ENCODE measurements at places on chromosomes 16 and 17. TPM values are rescaled to one million over a fixed set of nuclear protein-coding genes. Genes with fewer than 3 reads are reported as not detected.

The MPV17L gene
- total RNA-seq = 0.26 TPM

The ETV4 gene
- 1.9 TPM for total RNA-seq

The SEPTIN1 gene
- 278 TPM for total RNA-seq

The HIC1 gene
- total RNA-seq = 122 TPM

The LLGL2 gene
- 30.5 TPM for total RNA-seq

The CTRB2 gene
- total RNA-seq = not detected

The KRTAP3-1 gene
- not detected for total RNA-seq

The DNAAF8 gene
- total RNA-seq = 0.30 TPM

The ACSM5 gene
- total RNA-seq = not detected

The TMEM95 gene
- not detected for total RNA-seq

The LSM12 gene
- total RNA-seq = 68.3 TPM

The ATP1B2 gene
- 0.47 TPM for total RNA-seq

The DYNC1LI2 gene
- 71.6 TPM for total RNA-seq

The SMIM22 gene
- not detected for total RNA-seq

The KCNJ18 gene
- total RNA-seq = not detected

The CRYM gene
- not detected for total RNA-seq

The RNU2-1 gene
- 3,839 TPM for total RNA-seq

The SLC13A5 gene
- total RNA-seq = not detected

The ANKRD13B gene
- total RNA-seq = 20.1 TPM

The TBC1D3I gene
- 1.1 TPM for total RNA-seq

The MT1G gene
- total RNA-seq = 3.4 TPM

The ODAD4 gene
- total RNA-seq = 1.1 TPM

The TBC1D3 gene
- total RNA-seq = 3.7 TPM

The KRTAP4-1 gene
- total RNA-seq = not detected

The GPR142 gene
- total RNA-seq = not detected

The MPHOSPH6 gene
- total RNA-seq = 26.1 TPM

The KRTAP4-4 gene
- not detected for total RNA-seq

The C16orf86 gene
- total RNA-seq = 4.1 TPM

The CUEDC1 gene
- not detected for total RNA-seq

The FBXW10 gene
- total RNA-seq = not detected

The CPSF4L gene
- total RNA-seq = not detected

The CCL14 gene
- total RNA-seq = not detected

The PRR35 gene
- not detected for total RNA-seq

The MT4 gene
- not detected for total RNA-seq

The ABCC12 gene
- not detected for total RNA-seq

The DNAH3 gene
- total RNA-seq = 0.03 TPM

The CX3CL1 gene
- total RNA-seq = not detected

The CDK3 gene
- total RNA-seq = 6.3 TPM

The CLEC16A gene
- total RNA-seq = 55.9 TPM

The RGS11 gene
- not detected for total RNA-seq

The EVI2A gene
- total RNA-seq = 45.9 TPM

The BIRC5 gene
- total RNA-seq = 87.7 TPM

The DHX58 gene
- total RNA-seq = 65.8 TPM

The ACSM2A gene
- total RNA-seq = 0.26 TPM

The MRM3 gene
- total RNA-seq = 26.5 TPM

The KRT9 gene
- total RNA-seq = not detected

The CSH2 gene
- not detected for total RNA-seq

The SLC13A2 gene
- not detected for total RNA-seq

The TP53TG3B gene
- not detected for total RNA-seq

The MT1H gene
- total RNA-seq = not detected

The CD300H gene
- not detected for total RNA-seq

The TBX21 gene
- total RNA-seq = 68.4 TPM

The KRT33B gene
- total RNA-seq = not detected

The WSCD1 gene
- not detected for total RNA-seq

The TMEM204 gene
- 34.7 TPM for total RNA-seq

The POLDIP2 gene
- total RNA-seq = 68.6 TPM

The CCL5 gene
- total RNA-seq = 973 TPM

The KCNH4 gene
- total RNA-seq = 0.56 TPM

The CHST5 gene
- total RNA-seq = 0.14 TPM

The RABEP1 gene
- 38.0 TPM for total RNA-seq
